ENCODE measurements at places on chromosomes 5 and 9.

DNA sequence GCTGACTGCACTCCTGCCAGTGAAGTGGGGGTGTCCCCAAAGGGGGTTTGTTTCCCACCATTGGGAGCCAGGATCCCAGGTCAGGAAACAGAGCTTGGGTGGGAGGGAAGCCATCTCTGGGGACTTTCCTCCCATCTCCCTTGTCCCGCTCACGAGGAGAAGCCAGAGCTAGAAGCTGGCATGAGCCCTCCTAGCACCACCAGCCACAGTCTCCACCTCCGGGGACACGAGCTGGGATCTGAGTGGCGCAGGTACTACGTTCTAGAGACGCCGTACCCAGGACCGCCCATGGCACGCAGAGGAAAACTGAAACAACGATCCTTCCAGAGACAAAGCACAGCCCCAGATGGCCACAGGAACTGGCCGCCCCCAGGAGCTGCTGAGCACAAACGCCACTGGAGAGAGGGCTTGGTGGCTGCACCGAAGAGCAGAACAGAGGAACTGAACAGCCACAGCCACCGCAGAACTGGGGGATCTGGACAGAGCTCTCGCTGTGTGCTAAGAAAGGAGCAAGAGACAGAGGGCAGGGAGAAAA, 29.8 kb downstream of the ADAMTS2 start:
- DNase-seq, result no peak

GRCh38 chr9:136339958-136340310, 12.6 kb downstream of the GPSM1 start:
- DNase-seq, result no peak

GRCh38 chr9:136742591-136743391, at the start of gene LCN10:
Gene LCN10, minus strand, starts transcription at chr9:136742940. Its CDS starts 37 bp downstream, at chr9:136742903.
- no peak for DNase-seq

DNA sequence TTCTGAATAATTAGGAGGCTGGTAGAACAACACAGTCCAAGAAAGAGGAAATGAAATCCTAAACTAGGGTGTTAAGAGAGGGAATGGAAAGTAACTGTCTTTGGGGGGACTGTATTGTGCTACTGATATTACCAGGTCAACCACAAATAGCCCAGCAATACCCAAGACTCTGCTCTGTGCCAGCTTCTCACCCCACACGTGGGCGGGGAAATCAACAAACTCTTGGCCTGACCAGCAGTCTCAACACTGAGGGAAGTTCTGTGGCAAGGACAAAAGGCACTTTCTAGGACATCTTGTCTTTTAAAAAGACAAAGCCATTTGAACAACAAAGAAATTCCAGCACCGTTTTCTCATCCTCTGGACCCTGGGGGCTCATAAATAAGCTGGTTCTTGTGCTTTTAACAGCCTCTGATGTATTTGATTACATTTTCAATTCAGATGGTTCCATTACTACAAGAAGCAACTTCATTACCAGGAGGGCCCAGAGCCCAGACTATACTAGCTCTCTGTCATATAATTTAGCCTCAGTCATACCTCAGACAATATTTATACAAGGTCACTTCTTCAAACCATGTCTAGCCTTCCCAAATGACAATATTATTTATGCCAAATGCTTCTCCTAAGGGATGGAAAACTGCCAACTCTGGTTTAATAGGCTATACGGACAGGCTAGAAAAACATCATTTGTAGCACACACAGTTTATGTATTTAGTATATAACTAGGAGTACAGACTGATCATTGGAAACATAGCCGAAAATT, 297.8 kb downstream of the CWC27 start:
- DNase-seq, result no peak

- no peak for DNase-seq
Observed at GRCh38 chr9:107650321-107650720, 160.8 kb upstream of the KLF4 start.

- no peak for DNase-seq
Observed at GRCh38 chr5:131329286-131329560, 65.4 kb downstream of the CDC42SE2 start.

Data from activated naive CD8-positive, alpha-beta T cell treated with anti-CD3 and anti-CD28 coated beads for 36 hours (primary cell).